ENCODE measurements at places on chromosomes 12 and 14.
A peak's percentile ranks its signal among the peaks of the same experiment; 100 is the strongest.

- DNase-seq, result no peak
These were observed 20.0 kb downstream of the TFCP2 start for GRCh38 chr12:51152953-51153352.

- no peak for DNase-seq
These were observed 39.8 kb upstream of the CRACR2A start for GRCh38 chr12:3792623-3793288.

DNA sequence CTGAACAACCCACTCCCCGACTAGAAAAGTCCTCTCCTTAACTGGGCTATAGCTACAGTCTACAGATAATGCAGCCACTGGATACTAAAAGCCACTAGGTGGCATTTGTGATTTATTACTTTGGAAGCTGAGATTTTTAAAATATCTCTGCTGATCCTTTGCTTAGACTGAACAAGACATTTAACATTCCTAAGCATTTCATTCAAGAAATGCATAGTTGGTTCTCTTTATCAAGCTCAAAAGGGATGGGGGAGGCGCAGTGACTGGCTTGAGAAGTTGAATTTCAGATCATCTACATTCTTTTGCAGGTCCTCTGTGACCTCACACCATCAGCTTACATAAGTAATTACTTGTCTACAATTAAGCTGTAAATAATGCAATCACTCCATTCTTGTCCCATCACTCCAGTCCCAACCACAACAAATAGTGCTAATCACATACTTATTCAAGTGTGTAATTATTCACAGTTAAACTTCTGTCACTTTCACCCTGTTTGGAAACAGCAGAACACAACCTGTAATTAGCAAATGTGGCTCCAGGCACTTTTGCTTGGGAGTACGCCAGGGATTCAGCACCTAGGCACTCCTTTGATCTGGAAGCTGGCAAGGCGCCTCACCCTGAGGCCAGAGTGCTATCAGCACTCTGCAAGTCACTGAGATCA, 203.6 kb downstream of the NOVA1 start:
- DNase-seq, result no peak

- no peak for DNase-seq
These were observed 37.0 kb upstream of the TCL1B start for GRCh38 chr14:95649230-95649629.

DNA sequence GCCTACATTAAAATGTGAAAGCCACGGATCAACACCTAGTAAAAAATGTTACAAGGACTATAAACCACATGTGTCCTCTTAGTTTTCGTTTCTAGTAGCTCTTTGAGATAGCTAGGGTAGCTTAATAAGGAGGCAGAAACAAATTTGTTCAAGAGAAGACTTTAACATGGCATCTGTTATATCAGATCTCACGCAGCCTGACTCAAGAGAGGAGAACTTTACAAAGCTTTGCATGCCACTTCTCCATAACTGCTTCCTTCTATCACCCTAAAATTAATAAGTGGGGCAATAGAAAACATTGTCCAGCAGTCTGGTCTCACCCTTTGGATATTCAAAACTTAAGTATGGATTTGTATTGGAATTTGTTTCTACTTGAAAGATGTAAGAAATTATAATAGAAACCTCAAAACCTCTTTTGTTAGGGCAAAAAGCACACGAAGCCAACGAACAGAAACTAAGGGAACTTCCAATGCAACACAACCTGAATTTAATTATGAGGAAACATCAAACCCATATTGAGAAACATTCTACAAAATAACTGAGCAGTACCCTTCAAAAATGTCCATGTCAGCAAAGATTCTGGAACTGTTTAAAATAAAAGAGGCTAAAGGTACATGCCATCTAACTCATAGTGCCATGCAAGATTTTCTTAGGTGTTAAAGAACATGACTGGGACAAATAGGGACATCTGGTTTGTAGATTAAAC, 194.8 kb downstream of the LRIG3 start:
- DNase-seq, result no peak

GRCh38 chr12:125049093-125049458, 16.2 kb upstream of the AACS start:
- DNase-seq, result no peak

- peak; percentile 2 for DNase-seq
These were observed 606 bp downstream of the CINP start for GRCh38 chr14:102362084-102362483.

GRCh38 chr14:65223636-65224035, 121.3 kb upstream of the MAX start:
- DNase-seq, result no peak

GRCh38 chr12:47742253-47742825, 16.3 kb downstream of the RAPGEF3 start:
- peak; percentile 59 for DNase-seq

- no peak for DNase-seq
These were observed 202.6 kb downstream of the TMX1 start for GRCh38 chr14:51442513-51443175.
